ENCODE measurements at places on chromosomes 2 and 18. TPM values are rescaled to one million over a fixed set of nuclear protein-coding genes. Genes with fewer than 3 reads are reported as not detected.
A peak's percentile ranks its signal among the peaks of the same experiment; 100 is the strongest.

PLA2R1 gene
- polyA plus RNA-seq = 79.0 TPM

TTL gene
- 32.9 TPM for polyA plus RNA-seq

PSMG2 gene
- polyA plus RNA-seq = 75.6 TPM

UGT1A5 gene
- not detected for polyA plus RNA-seq

PPM1B gene
- polyA plus RNA-seq = 81.0 TPM

ZNF892 gene
- 4.8 TPM for polyA plus RNA-seq

IL1F10 gene
- polyA plus RNA-seq = not detected

CEBPZ gene
- polyA plus RNA-seq = 84.0 TPM

DNA sequence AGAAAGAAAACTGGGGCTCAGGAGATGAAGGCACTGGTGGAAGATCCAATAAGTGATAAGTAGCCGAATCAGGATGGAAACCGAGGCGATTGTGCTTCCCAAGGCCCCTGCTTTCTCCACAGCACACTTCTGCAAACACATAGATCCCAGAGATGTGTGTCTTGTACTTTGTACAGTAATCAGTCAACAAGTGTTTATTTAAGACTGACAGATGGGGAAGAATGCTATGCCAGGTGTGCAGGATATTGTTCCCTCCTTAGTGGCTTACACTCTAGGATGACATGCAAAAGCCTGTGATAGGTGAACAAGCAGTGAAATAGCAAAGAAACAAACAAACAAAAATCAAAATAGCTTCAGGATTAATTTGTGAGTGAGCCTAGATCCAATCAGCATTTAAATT lies 116.6 kb downstream of the ACTR3 start:
- no peak for DNase-seq

DNA sequence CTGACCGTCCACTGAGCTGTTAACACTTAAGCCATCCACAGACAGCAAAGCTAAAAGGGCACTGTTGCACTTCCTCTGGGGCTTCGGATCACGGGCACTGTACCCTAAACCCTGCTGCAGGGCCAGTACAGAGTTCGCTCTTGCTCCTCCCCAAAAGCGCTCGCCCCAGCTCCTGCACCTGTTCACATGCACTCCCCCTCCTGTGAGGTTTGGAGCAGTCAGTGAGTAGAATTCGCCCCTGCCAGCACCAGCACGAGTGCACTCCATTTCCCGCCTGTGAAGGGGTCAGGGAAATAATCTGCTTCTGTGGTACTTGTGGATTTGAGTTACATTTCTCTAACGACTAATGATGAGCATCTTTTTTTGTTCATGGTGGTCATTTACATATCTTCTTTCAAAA lies 158.8 kb downstream of the PTPRM start:
- DNase-seq = no peak

GRCh38 chr2:147829106-147829505 lies 15.7 kb upstream of the ACVR2A start:
- no peak for DNase-seq

GRCh38 chr2:46690825-46691224 lies 211.5 kb downstream of the TMEM247 start:
- no peak for DNase-seq

GRCh38 chr2:10764096-10764785 lies 42.8 kb downstream of the ATP6V1C2 start:
- no peak for DNase-seq

GRCh38 chr2:233692648-233693047 lies at the start of gene UGT1A6:
TSS of gene UGT1A6 (plus strand) at chr2:233692890. CDS start at chr2:233693005, 115 bp downstream.
- DNase-seq = no peak

DNA sequence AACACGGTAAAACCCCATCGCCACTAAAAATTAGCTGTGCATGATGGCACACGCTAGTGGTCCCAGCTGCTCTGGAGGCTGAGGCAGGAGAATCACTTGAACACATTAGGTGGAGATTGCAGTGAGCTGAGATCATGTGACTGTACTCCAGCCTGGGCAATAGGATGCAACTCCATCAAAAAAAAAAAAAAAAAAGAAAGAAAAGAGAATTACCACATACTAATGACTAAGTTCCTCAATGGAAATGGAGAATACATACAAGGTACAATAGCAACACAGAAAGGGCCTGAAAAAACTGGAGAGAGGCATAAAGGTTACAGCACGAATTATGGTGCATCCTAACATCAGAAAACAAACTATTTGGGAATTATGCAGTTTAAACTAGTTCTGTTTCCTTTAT lies 81.3 kb downstream of the CDH2 start:
- DNase-seq = no peak

GRCh38 chr2:189583227-189584198 lies 2.9 kb upstream of the SLC40A1 start:
- no peak for DNase-seq

- DNase-seq = peak; percentile 12
These were observed at the start of gene SCN3A for GRCh38 chr2:165203689-165204559. TSS of gene SCN3A (minus strand) at chr2:165204050. CDS start at chr2:165176394, 27,656 bp downstream.

- no peak for DNase-seq
These were observed 123.8 kb upstream of the ZEB2 start for GRCh38 chr2:144643537-144644336.

GRCh38 chr2:68193787-68194372 lies 36.2 kb downstream of the PNO1 start:
- no peak for DNase-seq

DNA sequence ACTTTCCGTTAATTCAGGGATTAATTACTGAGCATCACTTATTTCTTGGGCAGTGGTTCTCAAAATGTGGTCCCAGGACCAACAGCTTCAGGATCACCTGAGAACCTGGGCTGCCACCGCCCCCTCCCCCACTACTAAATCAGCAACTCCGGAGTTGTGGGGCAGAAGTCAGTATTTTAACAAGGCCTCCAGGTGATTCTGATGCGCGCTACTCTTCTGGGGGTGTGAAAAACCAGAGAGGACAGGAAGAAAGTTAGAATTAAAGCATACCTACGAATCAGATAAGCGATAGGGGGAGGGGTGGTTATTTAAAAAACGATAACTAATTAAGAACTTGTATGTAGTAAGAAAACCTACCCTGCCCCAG lies 319 bp downstream of the ZSCAN30 start:
- DNase-seq = peak; percentile 26

GRCh38 chr18:77132369-77133050 lies at the start of gene MBP:
TSS of gene MBP (minus strand) at chr18:77132783. CDS start at chr18:77105261, 27,522 bp downstream.
- no peak for DNase-seq

DNA sequence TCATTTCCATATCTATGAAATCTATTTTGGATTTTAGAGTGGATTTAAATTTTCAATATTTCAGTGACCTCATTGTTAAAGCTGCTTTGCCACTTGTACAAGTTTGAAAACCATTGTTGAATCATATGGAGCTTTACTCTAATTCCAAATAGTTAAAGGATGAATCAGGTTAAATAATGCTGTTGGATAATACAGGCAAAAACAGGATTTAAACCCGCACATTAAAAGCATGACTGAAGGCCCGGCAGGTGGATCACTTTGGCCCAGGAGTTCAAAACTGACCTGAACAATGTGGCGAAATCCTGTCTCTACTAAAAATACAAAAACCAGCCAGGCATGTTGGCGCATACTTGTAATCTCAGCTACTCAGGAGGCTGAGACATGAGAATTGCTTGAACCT lies 68.3 kb downstream of the RIF1 start:
- DNase-seq = no peak

DNA sequence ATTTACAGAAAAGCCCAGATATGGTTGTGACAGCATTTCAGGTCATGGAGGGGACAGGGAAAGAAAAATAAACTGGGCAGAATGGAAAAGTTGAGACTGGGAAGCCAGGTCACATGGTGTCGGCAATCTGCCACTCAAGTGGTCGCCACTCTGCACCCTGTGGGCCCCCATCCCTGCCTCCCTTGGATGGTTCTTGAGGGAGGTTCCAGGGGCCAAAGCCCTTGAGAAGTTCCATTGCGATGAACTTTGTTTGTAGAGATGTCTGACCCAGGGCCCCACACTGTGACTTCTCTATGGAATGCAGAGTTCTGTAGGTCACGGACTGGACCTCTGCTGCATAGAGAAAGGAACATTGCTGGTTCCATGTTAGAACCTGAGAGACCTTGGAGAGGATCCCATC lies 105.7 kb upstream of the SLC14A2 start:
- no peak for DNase-seq

DNA sequence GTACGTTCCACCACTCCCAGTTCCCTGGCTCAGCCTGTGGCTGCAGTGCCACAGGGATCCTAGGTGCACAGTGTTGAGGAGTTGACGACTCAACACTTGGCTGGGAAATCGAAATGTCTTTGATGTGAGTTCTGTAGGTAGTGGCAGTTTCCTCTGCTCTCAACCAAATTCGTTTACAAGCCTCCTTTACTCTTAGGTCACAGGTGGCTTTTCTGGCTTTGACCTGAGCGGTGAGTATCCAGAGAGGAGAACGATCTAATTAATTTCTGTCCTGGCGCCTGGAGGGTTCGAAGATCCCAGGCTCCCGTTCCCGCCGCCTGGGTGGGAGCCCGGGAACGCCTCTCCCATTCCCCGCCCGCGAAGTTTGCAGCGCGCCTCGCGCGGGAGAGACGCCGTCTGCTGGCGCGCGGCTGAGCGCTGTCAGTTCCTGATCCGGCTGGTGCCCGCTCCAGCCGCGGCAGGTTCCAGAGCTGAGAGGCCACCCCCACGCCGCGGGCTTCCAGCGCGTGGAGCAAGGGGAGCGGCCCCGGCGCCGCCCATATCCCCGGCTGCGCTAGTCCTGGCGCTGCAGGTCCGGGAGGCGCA lies at the start of gene LAMA3:
Gene LAMA3 (plus strand): TSS at position 423 of the 585 bp plus-strand sequence. CDS start 231 bp downstream, outside the sequence.
- peak; percentile 22 for DNase-seq

DNA sequence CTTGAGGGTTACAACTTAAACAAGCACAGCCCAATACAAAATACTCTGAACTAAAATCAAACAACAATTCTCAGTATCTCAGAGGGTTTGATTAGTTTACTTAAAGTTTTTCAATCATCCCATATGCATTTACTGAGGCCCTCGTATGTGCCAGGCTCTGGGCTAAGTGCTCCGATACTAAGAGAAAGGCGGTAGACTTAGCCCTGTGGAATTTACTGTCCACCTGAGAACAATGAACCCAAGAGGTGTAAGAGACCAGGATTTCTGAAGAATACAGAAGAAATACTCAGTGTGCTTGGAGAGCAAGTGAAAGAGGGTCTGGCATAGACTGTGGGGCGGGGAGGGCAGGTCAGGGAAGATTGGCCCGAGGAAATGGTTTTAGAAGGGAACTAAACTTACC lies 25.1 kb upstream of the SCYGR1 start:
- no peak for DNase-seq

DNA sequence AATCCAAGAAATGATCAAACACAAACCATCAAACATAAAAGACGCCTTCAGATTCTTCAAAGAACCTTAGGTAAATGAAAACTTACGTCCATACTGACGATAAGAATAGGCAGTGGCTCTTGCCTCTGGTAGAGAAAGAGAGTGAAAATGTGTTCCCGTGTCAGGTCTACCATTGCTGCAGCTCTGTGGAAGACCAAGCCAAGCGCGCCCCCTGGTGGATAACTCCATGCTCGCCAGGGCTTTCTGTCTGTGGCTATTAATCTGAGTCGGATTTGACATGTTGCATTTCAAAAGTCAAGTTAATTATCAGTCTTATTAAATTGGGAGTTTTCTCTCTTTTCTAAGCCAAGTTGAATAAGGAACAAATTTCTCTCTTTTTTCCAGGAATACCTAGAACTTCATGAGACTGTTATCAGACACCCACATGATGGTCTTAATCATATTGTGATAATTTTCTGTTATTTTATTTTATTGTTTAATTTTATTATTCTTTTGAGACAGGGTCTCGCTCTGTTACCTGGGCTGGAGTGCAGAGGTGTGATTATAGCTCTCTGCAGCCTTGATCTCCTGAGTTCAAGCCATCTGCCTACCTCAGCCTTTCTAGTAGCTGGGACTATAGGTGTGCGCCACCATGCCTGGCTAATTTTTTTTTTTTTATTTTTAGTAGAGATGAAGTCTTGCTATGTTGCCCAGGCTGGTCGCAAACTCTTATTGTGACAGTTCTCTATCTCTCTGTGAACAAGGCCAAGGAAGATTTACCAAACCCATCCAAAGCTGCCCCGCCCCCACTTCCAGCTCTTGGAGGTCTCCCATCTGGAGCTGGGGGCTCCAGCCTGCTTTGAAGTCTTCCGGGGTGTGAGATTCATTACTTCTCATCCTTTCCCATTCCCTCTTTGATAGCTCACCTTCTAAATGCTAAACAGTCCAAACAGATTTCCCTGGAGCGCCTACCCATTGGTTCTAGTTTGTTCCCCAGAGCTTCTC lies 15.8 kb upstream of the ZAP70 start:
- DNase-seq = peak; percentile 72

DNA sequence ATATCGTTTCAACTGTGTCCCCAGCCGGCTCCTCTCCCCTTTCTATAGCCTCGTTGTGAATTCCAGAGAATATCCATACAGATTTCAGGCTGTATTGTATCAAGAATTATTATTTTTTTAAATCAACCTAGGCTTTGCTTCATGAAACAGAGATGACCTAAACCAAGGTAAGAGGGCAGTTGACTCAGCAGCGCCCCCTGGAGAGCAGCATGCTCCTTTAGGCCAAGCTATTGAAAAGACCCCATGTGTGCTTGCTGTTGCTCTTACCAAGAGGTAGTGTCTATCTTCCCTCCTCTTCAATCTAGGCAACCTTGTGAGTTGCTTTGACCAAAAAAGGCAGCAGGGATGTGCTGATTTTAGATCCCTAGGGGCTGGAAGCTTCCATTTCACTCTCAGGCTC lies 426.7 kb upstream of the SMIM21 start:
- DNase-seq = no peak

DNA sequence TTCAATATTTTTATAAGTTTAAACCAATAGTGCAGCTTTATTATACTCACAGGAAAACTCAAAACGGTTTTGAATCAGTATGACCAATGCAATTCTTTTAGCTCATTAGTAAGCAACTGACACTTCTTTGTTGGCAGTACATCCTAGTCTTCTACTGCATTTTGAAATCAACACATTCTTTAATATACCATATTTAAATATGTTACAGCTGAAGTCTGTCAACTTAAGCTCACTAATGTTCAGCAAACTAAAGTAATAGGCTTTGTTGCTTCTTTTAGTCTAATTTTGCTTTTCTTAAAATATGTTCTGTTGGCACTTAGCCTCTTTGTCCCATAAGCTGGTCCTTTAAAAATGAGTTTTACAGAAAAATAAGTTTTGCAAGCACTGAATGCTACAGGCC lies 55.4 kb upstream of the CCBE1 start:
- DNase-seq = no peak

DNA sequence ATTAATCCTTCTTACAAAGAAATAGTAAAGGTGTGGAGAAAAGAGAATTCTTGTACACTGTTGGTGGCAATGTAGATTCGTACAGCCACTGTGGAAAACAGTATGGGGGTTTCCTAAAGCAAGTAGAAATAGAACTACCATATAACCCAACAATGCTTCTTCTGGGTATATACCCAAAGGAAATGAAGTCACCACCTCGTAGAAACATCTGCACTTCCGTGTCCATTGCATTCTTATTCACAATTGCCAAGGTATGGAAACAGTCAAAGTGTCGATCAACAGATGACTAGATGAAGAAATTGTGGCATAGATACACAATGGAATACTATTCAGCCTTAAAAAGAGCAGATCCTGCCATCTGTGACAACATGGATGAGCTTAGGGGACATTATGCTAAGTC lies 93.4 kb upstream of the TGIF1 start:
- no peak for DNase-seq

GRCh38 chr2:240689975-240690374 lies 1.7 kb upstream of the AQP12A start:
- DNase-seq = no peak
